Melanocyte of skin (primary cell): ENCODE measurements at places on chromosomes 11 and 22. TPM values are rescaled to one million over a fixed set of nuclear protein-coding genes. Genes with fewer than 3 reads are reported as not detected.

The FBXO3 gene
- 22.9 and 34.1 TPM in 2 replicates for total RNA-seq

The DDTL gene
- total RNA-seq: 1.0 and 2.5 TPM in 2 replicates

The APOC3 gene
- not detected in 2 replicates for total RNA-seq

The GAS2 gene
- total RNA-seq: 2.4 and 4.7 TPM in 2 replicates

The CD248 gene
- total RNA-seq: 0.69 and 5.1 TPM in 2 replicates

The HTR3A gene
- not detected in 2 replicates for total RNA-seq

The POU2AF3 gene
- not detected in 2 replicates for total RNA-seq

The TRIM6 gene
- 4.5 and 5.1 TPM in 2 replicates for total RNA-seq

The SOX10 gene
- total RNA-seq: 242 and 272 TPM in 2 replicates

The RBFOX2 gene
- total RNA-seq: 75.4 and 112 TPM in 2 replicates

The PATE2 gene
- 0.31 TPM in 1 of 2 replicates, not detected in the other for total RNA-seq

The PLEKHB1 gene
- 2.3 and 4.0 TPM in 2 replicates for total RNA-seq

The KCNA4 gene
- total RNA-seq: not detected in 2 replicates

The PPFIA1 gene
- total RNA-seq: 86.0 and 93.0 TPM in 2 replicates

The PKNOX2 gene
- 11.1 and 11.3 TPM in 2 replicates for total RNA-seq

The CNTF gene
- 3.7 and 4.0 TPM in 2 replicates for total RNA-seq

The ANGPTL5 gene
- total RNA-seq: not detected in 2 replicates

The MMP1 gene
- total RNA-seq: 2.0 and 114 TPM in 2 replicates

The TRIM49 gene
- not detected in 2 replicates for total RNA-seq

The LRP4 gene
- 2.7 and 2.8 TPM in 2 replicates for total RNA-seq

The RCOR2 gene
- total RNA-seq: under 0.01 TPM in 1 of 2 replicates, not detected in the other

The TMPRSS13 gene
- total RNA-seq: 2.0 TPM in 1 of 2 replicates, not detected in the other

The LDHAL6A gene
- total RNA-seq: not detected in 2 replicates

The DNAJB13 gene
- not detected in 2 replicates for total RNA-seq

The CHADL gene
- 0.34 and 0.36 TPM in 2 replicates for total RNA-seq

The FUT4 gene
- 4.0 and 6.2 TPM in 2 replicates for total RNA-seq

The POU2F3 gene
- total RNA-seq: 1.0 TPM in 1 of 2 replicates, not detected in the other

The GPHA2 gene
- total RNA-seq: not detected in 2 replicates
